Activated T-cell treated with anti-CD3 and anti-CD28 coated beads, Interleukin-2, amount 50 U/mL, for 72 hours (primary cell): ENCODE measurements at places on chromosomes 2 and 18. TPM values are rescaled to one million over a fixed set of nuclear protein-coding genes. Genes with fewer than 3 reads are reported as not detected.

DNA sequence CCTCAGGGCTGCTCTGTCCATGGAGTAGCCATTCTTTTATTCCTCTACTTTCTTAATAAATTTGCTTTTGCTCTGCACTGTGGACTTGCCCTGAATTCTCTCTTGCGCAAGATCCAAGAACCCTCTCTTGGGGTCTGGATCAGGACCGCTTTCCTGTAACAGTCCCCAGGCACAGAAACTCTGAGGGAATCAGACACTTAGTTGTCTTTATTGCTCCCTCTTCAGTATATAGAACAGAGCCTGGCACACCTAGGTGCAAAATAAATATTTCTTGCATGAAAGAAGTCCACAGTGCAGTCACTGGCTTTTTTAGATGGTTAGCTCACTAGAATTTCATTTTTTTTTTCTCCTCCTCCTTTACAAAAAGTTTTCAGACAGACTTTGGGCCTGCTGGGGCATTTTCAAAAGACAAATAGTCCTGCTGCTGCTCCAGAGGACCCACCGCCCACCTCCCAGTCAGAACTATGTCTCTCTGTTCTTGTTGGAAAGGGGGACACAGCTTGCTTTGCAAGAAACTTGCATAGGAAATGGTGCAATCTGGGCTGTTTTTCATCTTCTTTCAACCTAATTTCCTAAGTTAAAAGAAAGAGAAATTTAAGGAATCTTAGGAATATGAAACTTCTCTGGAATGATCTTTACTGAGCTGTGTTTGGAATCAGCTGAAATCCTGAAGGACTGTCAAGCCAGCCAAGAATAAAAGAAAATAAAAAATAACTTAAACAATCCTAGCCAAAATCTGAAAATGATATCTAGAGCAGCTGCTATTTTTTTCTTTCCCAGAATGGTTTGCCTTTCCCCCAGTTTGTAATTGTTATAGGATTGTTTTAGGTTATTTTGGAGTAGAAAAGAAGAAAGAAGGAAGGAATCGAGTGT lies 31.7 kb upstream of the MAP4K3 start:
- H3K4me3 ChIP-seq: no peak overlapping the region
- no peak for DNase-seq
- H3K27me3 ChIP-seq: no peaks in the 10 kb centered on the region
- peaks cover 53% of the 10 kb centered on the region for H3K4me1 ChIP-seq

DNA sequence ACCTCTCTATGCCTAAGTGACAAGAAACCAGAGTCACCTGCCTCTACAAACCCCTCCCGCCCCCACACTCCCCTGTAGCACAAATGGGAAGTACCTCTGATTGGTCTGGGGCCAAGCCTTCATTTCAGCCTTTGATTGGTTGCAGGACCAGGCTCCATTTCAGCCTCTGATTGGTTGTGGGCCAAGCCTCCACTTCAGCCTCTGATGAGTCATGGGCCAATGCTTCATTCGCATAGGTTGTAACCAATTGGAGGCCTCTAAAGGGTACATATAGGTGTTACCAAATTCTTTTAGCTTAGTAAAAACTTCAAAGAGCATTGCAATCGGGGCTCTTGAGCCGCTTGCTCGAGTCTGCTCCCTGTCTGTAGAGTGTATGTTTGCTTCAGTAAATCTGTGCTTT lies 25.0 kb downstream of the CCDC102B start:
- H3K36me3 ChIP-seq: no peaks in the 10 kb centered on the region
- H3K27ac ChIP-seq: no peak overlapping the region
- no peaks in the 10 kb centered on the region for H3K27me3 ChIP-seq
- H3K4me3 ChIP-seq: no peak overlapping the region
- no peaks in the 10 kb centered on the region for H3K4me1 ChIP-seq
- DNase-seq: no peak

Gene UPP2
- not detected for total RNA-seq

Gene GALR1
- total RNA-seq: not detected

- H3K27ac ChIP-seq: no peak overlapping the region
- DNase-seq: no peak
- no peak overlapping the region for H3K4me3 ChIP-seq
- H3K4me1 ChIP-seq: peaks cover 16% of the 10 kb centered on the region
- no peaks in the 10 kb centered on the region for H3K27me3 ChIP-seq
- H3K36me3 ChIP-seq: no peaks in the 10 kb centered on the region
These were observed 90.6 kb downstream of the KCTD1 start for GRCh38 chr18:26457611-26458353.

GRCh38 chr2:164954186-164954585 lies 1.1 kb downstream of the SLC38A11 start:
- no peak overlapping the region for H3K4me3 ChIP-seq
- H3K4me1 ChIP-seq: peaks cover 6% of the 10 kb centered on the region
- H3K27me3 ChIP-seq: peaks cover 39% of the 10 kb centered on the region
- no peaks in the 10 kb centered on the region for H3K36me3 ChIP-seq

DNA sequence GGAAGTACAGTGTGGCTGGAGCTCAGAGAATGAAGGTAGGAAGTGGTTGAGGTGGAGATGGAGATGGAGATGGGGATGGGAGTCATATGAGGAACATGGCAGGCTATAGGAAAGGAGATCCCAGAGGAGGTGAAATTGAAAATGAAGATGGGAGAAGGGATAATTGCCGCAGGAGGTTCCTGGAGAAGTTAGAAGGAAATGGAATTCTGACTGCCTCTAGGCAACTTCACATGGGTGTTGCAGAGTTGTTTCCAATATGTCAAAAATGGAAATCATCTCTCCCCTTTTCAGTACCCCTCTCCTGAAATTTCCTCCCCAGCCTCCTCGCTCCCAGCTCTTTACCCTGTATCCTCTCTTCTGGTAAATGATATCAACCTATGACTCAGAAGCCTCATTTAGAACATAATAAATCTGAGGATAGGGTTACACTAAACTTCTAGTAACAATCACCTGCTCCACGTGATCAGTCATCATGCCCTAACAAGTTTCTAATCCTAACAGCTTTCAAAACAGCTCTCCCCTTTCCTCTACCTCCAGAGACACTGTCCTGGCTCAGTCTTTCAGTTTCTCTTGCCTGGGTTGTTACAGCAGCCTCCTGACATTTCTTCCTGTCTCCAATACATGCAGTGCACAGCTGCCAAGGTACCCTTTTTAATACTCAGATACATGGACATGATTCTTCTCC lies 201.9 kb upstream of the RBMS1 start:
- H3K4me3 ChIP-seq: no peak overlapping the region
- DNase-seq: no peak
- H3K36me3 ChIP-seq: no peaks in the 10 kb centered on the region

GRCh38 chr2:5592916-5593315 lies 99.3 kb upstream of the SOX11 start:
- H3K27me3 ChIP-seq: no peaks in the 10 kb centered on the region
- H3K4me3 ChIP-seq: no peak overlapping the region
- no peak overlapping the region for H3K27ac ChIP-seq
- DNase-seq: no peak

- H3K27me3 ChIP-seq: no peaks in the 10 kb centered on the region
- no peak overlapping the region for H3K27ac ChIP-seq
- H3K4me3 ChIP-seq: no peak overlapping the region
- H3K4me1 ChIP-seq: no peaks in the 10 kb centered on the region
These were observed 446.2 kb downstream of the PIK3C3 start for GRCh38 chr18:42401131-42401673.

DNA sequence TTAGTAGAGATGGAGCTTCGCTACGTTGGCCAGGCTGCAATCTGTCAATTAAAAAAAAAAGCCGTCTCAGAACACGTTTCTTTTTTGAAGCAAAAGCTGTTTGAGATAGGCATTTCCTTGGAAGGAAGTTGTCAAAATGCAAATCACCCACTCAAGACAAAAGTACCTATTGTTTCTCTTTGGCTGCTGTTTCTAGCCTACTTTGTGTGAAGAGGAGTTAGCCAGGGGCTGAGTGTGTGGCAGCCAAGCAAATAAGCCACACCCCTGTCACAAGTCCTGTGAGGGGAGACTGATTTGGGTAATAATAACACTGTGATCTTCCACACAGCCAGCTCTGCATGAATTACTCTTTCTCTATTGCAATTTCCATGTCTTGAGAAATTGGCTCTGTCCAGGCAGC lies 47.4 kb upstream of the CDCA7 start:
- H3K4me1 ChIP-seq: peaks cover 11% of the 10 kb centered on the region
- peak overlapping the region; percentile 47 for H3K27ac ChIP-seq
- H3K36me3 ChIP-seq: peaks cover 1% of the 10 kb centered on the region

DNA sequence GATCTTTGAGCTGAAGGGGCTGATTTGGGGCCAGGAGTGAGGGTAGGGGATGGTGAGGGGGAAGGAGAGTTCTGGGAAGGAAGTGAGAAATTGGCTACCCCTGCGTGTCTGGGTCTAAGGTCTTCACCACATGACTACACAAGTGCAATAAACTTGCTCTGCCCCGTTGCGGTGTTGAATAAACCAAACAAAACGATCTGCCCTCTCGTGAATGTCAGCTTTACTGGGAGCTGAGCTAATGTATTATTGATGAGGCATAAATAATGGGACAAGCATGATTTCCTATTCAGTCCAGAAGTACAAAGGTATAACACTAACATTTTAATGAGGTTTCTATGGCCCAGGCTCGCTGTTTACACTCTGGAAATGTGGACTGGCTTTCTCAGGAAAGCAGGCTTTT lies 8.0 kb upstream of the CFAP221 start:
- H3K27me3 ChIP-seq: peaks cover 11% of the 10 kb centered on the region
- no peaks in the 10 kb centered on the region for H3K4me1 ChIP-seq
- H3K36me3 ChIP-seq: peaks cover 2% of the 10 kb centered on the region
- DNase-seq: no peak
- H3K4me3 ChIP-seq: no peak overlapping the region

GRCh38 chr2:16441431-16441830 lies 224.2 kb downstream of the CYRIA start:
- DNase-seq: no peak
- H3K4me3 ChIP-seq: no peak overlapping the region
- H3K27ac ChIP-seq: no peak overlapping the region
- H3K4me1 ChIP-seq: no peaks in the 10 kb centered on the region
- peaks cover 23% of the 10 kb centered on the region for H3K27me3 ChIP-seq
- peaks cover 1% of the 10 kb centered on the region for H3K36me3 ChIP-seq
